ENCODE measurements at places on chromosomes 1 and 21. TPM values are rescaled to one million over a fixed set of nuclear protein-coding genes. Genes with fewer than 3 reads are reported as not detected.

The LY9 gene
- 7.6 TPM for total RNA-seq

The C1orf185 gene
- total RNA-seq, result not detected

The DYNLT4 gene
- 1.5 TPM for total RNA-seq

The RHOU gene
- 0.88 TPM for total RNA-seq

The LIN28A gene
- not detected for total RNA-seq

The REN gene
- total RNA-seq, result not detected

The NHLH1 gene
- total RNA-seq, result 0.32 TPM

The ADAMTSL4 gene
- total RNA-seq, result 2.6 TPM

The AMY1A gene
- total RNA-seq, result not detected

The NKAIN1 gene
- not detected for total RNA-seq

DNA sequence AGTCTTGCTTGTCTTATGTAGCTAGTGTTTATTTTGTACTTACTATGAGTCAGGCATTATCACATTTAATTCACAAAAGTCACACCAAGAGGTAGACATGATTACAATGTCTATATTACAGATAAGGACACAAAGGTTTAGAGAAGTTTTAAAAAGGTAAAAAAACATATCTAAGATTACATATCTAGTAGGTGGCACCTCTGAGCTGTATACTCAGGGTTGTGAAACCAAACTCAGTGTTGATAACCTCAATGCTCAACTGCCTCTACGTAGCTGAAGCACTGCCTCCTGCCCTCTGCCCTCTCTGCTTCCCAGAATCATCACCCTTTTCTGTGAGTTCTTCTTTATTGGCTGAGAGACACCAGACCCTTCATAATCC lies 431.3 kb downstream of the DISC1 start:
- no peak for DNase-seq

DNA sequence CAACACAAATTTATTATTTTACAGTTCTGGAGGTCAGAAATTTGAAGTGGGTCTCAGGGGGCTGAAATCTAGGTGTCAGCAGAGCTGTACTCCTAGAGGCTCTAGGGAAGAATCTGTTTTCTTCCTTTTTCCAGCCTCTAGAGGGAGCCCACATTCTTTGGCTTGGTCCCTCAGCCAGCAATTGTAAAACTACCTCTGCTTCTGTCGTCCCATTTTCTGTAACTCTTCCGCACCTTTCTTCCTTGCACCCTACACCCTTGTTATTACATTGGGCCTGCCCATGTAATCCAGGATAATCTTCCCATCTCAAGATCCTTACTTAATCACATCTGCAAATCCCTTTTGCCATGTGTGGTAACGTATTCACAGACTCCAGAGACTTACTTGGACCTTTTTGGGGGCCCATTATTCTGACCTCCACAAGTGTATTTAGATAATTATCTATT lies 24.8 kb upstream of the THEM4 start:
- DNase-seq, result peak; percentile 45

- no peak for DNase-seq
These were observed 24.7 kb downstream of the QSOX1 start for GRCh38 chr1:180179162-180179957.

- no peak for DNase-seq
These were observed at the start of gene C1orf116 for GRCh38 chr1:207032528-207033017. Gene C1orf116, minus strand, starts transcription at chr1:207032756. Its CDS starts 5,158 bp downstream, at chr1:207027598.

GRCh38 chr21:33541105-33541711 lies 709 bp downstream of the GART start:
- peak; percentile 23 for DNase-seq

DNA sequence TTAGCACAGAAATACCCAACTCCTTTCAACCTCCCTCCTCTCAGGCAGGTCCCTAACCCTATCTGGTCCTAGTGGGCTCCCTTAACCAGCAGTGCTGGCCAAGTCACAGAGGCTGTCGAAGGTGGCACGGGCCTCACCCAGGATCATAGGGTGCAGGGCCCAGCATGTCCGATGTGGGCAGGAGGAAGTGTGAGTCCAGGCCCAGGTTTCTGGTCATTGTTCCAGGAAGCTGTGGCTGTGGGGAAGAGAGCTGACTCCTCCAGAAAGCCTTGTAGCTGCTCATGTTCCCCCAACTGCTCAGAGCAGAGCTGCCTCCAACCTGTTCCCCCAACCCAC lies 2.4 kb downstream of the CCDC17 start:
- no peak for DNase-seq

DNA sequence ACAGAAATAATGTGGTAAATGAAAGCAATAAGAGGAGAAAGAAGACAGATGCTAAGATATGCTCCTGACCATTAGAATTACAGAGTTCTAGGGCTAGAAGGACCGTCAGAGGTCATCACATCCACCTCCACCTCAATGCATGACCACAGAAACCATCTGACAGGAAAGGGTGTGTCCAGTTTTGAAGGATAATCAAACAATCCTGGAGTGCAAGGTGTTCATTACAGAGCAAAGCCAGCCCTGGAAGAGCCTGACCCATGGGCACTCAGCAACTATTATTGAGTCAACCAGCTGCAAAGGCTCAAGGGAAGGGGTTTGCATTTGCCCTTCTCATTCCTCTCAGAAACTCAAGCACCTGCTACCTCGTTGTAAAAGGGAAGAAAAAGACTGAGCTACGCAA lies 46.4 kb downstream of the TOR1AIP2 start:
- no peak for DNase-seq

DNA sequence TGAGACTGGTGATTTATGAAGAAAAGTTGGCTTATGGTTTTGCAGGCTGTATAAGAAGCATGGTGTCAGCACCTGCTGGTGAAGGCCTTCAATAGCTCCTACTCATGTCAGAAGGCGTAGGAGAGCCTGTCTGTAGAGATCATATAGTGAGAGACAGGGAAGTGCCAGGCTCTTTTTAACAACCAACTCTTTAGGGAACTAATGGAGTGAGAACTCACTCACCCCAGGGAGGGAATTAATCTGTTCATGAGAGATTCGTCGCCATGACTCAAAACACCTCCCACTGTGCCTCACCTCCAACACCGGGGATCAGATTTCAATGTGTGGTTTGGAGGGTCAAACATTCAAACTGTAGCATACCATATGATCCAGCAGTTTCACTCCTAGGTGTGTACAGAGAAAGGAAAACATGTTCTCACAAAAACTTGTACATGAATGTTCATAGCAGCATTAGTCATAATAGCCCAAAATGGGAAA lies 72.6 kb downstream of the TTC3 start:
- DNase-seq, result no peak

- DNase-seq, result no peak
These were observed 24.2 kb upstream of the PEX19 start for GRCh38 chr1:160309185-160309557.

- no peak for DNase-seq
These were observed 123.4 kb downstream of the ETS2 start for GRCh38 chr21:38929142-38929541.

DNA sequence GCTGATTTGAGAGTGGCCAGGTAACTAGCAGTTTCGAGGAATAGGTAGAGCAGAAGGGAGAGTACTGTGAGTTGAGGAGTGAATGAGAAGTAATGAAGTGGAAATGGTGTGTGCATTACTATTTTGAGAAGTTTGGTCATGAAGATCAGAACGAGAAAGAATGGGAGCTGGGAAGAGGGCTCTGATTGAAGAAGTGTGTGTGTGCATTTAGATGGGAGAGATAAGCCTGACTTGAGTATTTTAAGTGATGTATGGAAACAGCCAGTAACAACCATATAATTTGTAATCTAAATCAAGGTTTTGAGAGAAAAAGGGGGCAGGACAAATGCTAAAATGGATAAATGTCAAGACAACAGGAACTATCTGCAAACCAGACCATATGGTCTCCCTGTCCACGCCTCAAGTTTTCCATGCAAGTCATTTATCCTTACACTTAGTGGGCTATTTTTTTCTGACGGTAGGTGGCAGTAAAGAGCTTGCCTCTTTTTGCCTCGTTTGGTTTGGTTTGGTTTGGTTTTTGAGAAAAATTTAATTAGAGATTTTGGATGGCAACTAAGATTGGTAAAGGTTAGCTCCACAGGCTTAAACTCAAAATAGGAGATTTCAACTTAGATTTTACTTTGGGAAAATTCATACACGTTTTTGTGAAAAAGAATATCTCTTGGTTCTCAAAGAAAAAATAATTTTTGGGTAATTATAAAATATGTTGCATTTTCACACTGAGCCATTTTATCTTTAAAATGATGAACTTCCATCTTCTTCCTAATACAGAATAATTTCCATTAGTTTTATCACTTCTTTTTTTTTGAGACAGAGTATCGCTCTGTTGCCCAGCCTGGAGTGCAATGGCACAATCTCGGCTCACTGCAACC lies 9.5 kb upstream of the B3GALNT2 start:
- peak; percentile 32 for DNase-seq

DNA sequence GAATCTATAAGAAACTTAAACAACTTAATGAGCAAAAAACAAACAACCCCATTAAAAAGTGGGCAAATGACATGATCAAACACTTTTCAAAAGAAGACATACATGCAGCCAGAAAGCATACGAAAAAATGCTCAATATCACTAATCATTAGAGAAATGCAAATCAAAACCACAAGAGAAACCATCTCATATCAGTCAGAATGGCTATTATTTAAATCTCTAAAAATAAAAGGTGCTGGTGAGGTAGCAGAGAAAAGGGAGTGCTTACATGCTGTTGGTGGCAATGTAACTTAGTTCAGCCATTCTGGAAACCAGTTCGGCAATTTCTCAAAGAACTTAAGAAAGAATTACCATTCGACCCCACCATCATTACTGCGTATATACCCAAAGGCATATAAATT lies 147.7 kb downstream of the FAF1 start:
- no peak for DNase-seq

DNA sequence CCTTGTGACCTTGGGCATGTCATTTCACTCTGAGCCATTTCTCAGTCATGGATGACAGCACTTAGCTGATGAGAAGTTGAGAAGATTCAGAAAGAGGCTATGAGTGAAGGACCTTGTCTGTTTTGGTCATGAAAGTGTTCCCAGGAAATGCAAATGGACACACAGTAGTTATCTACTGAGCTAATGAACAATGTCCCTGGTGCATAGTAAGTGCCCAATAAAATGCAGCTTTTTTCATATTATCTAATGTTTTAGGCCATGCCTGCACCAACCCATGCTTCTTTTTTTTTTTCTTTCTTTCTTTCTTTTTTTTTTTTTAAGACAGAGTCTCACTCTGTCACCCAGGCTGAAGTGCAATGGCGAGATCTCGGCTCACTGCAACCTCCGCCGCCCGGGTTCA lies 44.4 kb upstream of the EPB41 start:
- no peak for DNase-seq

DNA sequence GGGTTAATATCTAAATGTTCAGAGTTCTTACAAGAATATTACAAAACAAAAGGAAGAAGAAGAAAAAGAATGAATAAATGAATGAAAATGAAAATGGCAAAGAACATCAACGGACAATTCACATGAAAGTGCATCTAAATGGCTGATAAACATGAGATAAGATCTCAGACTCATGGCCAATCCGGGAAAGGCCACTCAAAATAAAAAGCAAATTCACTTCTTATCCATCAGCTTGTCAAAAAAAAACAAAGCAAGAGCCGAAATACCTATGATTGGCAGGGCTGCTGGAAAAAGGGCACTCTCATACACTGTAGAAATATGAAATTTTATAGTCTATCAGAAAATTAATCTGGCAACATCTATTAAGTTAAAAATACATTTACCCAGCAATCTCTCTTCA lies 103.6 kb upstream of the EDEM3 start:
- no peak for DNase-seq

GRCh38 chr1:118963456-118964430 lies 24.4 kb downstream of the TBX15 start:
- no peak for DNase-seq

DNA sequence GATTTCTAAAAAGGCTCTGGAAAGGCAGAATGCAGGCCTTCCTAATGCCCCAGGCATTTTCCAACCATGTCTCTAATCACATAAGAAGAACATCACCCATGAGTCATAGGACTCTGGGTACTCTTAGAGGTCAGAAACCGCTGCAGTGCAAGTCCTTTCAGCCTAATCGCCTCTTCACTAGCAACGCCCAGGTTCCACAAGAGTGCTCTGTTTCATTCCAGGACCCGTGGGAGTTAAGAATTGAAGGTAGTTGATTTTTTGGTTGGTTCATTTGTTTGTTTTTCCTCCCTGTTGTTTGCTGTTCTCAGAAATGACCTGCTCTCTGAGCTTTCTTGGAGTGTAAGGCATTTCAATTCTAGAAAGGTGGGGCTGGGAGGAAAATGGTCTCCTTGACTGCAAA lies 123.2 kb downstream of the NR5A2 start:
- peak; percentile 47 for DNase-seq

GRCh38 chr1:151540982-151541377 lies 871 bp downstream of the TUFT1 start:
- DNase-seq, result no peak

- DNase-seq, result no peak
These were observed 26.5 kb downstream of the C1orf116 start for GRCh38 chr1:207006083-207006482.

DNA sequence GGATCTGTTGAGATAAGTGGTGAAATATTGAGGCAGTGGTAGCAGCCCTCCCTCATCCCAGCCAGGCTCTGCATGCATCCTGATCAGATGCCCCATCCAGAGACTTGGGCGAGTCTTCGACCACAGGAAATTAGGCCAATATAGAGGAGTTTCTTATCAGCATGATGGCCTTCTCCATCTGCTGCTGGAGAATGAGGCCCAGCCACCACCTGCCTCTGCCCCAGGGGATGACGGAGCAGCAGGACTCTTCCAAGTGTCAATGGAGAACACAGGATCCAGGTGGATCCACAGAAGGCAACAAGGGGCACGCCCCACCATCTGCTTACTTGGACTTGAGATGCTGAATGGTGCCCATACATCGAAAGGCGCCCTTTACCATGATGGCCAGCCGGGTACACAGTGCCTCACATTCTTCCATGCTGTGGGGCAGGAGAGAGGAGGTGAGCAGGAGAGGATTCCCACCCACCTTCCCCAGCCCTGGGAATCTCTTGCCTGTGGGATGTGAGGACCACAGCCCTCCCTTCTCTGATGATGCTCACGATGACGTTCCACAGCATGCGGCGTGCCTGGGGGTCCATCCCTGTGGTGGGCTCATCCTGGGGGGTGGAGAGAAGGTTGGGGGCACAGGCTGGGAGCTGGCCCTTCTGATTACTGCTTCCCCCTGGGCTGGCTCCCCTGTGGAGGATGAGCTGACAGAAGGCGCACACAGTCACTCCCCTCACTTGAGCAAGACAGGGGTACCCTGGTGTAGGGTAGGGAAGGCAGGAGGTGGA lies 91.5 kb upstream of the GCLM start:
- DNase-seq, result no peak

DNA sequence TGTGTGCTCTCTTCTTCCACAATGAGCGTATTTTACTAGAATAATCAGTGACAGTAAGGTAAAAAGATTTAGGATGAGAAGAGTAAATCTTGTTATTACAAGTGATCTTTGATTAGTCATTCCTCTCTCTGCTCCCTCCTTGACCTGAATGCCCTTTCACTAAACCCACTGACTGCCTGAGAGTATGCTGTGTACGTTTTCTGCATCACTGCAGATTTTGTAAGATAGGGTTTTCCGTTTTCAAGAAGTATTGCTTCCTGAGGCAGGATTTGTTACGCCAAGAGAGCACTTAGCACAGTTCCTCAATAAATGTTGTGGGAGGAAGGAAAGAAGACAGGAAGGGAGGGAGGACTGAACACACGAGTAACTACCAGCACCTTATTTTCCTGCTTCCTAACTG lies 7.7 kb upstream of the LAMB3 start:
- no peak for DNase-seq
